ENCODE measurements at places on chromosomes 7 and 10. TPM values are rescaled to one million over a fixed set of nuclear protein-coding genes. Genes with fewer than 3 reads are reported as not detected.

Gene CYP3A4
- not detected for total RNA-seq

Gene PLAC9
- not detected for total RNA-seq

- no peaks in the 10 kb centered on the region for H3K36me3 ChIP-seq
- no peak overlapping the region for H3K27ac ChIP-seq
- H3K27me3 ChIP-seq = no peaks in the 10 kb centered on the region
- DNase-seq = no peak
- no peak overlapping the region for H3K4me3 ChIP-seq
Measured at GRCh38 chr10:43942096-43942850, 293.6 kb upstream of the ZNF32 start.

- H3K4me1 ChIP-seq = no peaks in the 10 kb centered on the region
- H3K27ac ChIP-seq = no peak overlapping the region
- no peaks in the 10 kb centered on the region for H3K36me3 ChIP-seq
- peaks cover 66% of the 10 kb centered on the region for H3K27me3 ChIP-seq
- H3K4me3 ChIP-seq = no peak overlapping the region
Measured at GRCh38 chr10:6482737-6483357, 97.2 kb downstream of the PRKCQ start.
